Occipital lobe (tissue), 3 donors: ENCODE measurements at places on chromosomes 2 and 18.

GRCh38 chr18:34786162-34786741 is 76.2 kb downstream of the DTNA start:
- DNase-seq: no peak

- no peak for DNase-seq
Observed at GRCh38 chr2:44186810-44187209, 18.1 kb downstream of the PPM1B start.

DNA sequence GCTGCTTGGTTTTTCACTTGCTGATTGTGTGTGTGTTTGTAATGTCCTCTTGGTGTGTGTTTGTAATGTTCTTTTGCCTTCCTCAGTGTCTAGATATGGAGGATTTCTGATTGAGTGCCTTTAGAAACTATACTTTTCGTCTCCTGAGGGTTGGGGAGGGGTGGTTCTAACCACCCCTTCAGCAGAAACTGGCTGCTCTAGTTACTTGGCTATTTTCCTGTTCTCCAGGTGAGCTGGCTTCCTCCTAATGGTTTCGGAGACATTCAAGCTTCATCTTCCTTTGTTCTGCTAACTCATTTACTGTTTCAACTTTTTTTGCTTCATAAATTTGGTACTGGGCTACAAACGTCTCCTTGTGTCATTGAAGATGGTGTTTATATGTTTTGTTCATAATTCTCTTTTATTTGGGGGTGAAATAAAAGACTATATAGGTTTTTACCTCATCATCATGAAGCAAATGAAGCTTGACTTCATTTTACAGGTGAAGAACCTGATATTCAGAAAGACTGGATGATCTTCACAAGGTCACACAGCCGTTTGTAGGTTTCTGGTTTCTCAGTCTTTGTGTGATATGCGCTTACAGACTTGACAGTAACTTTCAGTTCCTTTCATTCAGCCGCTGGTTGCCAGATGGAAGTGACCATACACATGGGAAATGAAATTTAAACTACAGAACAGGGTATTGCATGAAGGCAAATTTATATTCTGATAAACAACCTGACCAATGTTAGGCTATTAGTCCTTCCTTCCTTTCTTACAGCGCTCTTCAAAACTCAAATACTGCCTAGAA is 238.5 kb downstream of the GALR1 start:
- no peak for DNase-seq

- DNase-seq: no peak
Observed at GRCh38 chr2:179965291-179966258, 41.5 kb downstream of the CWC22 start.

DNA sequence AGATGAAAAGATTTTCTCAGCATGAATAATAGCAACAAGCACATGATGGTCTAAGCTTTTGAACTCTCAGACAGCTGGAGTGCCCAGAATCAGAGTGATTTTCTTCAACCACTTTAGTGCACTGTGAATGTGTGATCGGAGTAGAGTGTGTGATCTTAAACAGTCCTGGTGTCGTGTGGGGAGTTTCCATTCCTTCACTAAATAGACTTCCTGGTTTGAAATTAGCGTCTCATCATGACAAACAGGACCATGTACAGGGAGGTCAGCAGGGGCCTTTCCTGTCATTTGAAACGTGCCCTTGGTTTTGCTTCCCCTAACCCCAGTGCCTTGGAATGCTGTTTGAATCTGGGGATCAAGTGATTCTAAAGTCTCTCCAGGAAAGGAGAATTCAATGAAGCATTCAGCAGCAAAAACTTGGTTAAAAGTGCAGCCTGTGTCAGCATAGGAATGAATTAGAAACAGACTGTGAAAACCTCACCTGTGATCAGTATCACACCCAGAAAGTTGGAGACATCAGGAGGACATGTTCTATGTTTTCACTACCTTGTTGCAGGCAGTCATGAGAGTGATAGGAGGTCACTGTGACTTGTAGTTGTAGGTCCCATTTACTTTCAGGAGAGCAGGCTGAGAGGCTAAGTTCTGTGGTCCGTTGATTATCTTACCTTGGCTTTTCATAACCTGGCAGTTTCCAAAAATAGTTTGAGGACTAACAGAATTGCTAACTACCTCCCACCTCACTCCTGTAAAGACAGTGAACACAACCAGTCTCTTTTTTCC is 400.3 kb downstream of the MTX2 start:
- DNase-seq: no peak

GRCh38 chr2:78870343-78870967 is 155.0 kb upstream of the REG3G start:
- no peak for DNase-seq

GRCh38 chr2:3405876-3406275 is 26.4 kb downstream of the TRAPPC12 start:
- no peak for DNase-seq

GRCh38 chr2:120310136-120310535 is 35.8 kb upstream of the INHBB start:
- DNase-seq: no peak

DNA sequence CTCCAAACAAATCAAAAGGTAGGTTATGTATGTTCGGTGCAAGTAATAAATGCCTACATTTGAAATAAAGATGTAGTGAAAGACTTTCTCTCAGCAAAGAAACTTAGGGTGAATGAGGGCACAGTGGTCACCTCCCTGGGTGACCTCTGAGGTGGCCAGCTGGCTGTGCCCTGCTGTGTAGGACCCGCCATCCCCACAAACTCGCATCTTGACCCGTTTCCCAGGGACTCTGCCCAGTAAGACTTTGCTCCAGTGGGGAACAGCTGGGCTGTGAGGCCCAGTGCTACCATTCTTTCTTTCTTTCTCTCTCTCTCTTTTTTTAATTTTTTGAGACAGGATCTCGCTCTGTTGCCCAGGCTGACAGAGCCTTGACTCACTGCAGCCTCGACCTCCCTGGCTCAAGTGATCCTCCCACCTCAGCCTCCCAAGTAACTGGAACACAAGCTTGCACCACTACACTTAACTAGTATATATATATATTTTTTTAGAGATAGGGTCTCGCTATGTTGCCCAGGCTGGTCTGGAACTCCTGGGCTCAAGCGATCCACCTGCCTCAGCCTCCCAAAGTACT is 8.2 kb upstream of the GAREM2 start:
- no peak for DNase-seq

DNA sequence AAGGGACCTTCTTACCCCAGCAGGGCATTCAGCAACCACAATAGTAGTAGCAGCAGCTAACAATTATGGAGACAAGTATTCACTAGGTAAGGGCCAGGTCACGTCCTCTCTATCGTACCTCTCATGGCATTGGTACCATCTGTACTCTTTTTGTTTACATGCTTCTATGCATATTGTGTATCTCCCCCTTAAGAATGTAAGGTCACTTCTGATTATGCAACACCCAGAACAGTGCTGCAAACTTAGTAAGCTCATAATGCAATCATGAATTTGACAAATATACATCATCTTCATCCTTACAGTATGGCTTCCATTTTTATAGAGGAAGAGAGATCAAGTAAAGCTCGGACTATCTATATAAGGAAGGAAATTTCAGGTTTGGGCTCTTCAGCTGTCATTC is 46.1 kb downstream of the SPRED2 start:
- no peak for DNase-seq

DNA sequence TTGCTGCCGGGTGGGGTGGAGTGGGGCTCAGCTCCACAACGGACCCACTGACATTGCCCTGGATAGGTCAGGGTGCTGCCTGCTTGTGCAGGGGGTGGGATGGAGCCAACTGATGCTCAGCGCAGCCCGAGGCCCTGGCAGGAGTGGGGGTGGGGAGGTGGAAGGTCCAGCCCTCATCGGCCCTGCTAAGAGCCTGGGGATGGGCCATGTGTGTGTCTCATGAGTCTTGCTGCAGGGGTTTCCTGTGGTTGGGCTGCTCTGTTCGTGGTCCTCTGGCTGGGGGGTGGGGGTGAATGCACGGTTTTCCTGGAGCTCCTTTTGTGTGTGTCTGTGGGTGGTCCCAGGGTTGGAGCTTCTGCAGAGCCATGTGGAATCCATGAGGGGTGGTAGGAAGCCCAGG is 39.4 kb upstream of the GALR1 start:
- no peak for DNase-seq

GRCh38 chr2:144163592-144163991 is 356.3 kb downstream of the ZEB2 start:
- DNase-seq: no peak

GRCh38 chr2:204203704-204204103 is 267.1 kb downstream of the ICOS start:
- DNase-seq: no peak

- no peak for DNase-seq
Observed at GRCh38 chr2:188478724-188479123, 187.1 kb downstream of the GULP1 start.

GRCh38 chr18:23071285-23071684 is 64.0 kb upstream of the CABLES1 start:
- DNase-seq: no peak

GRCh38 chr2:59184276-59185020 is 943.3 kb upstream of the FANCL start:
- DNase-seq: no peak

DNA sequence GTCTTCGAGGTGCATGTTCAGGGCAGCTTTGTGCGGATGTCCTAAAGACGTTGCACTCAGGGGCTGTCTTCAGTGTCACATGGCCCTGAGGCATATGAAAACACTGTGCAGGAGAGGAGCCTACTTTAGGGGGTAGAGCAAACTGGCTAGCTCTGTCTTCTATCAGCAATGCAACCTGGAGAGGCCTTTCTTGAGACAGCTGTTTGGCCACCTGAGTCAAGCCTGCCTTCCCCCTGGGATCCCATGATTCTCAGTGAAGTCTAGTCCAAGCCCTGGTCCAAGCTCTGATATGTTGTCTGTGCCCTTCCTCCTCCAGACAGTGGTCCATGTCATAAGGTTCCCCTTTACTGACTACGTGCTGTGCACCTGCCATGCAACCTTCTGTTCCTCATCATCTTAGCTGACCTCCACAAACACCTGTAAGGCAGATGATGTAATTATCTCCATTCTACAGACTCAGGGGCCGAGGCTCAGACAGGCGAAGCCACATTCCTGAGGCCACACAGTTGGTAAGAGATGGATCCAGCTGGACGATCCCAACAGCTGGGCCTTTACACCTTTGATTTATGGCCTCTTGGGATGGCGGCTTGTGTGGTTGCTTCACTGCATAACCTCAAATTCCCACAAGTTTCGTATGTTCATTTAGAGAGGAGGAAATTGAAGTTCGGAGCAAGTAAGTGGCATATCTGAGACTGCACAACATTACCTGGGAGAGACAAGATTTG is 109.9 kb downstream of the COPS8 start:
- DNase-seq: no peak

GRCh38 chr2:8488001-8488738 is 193.7 kb upstream of the ID2 start:
- DNase-seq: no peak

DNA sequence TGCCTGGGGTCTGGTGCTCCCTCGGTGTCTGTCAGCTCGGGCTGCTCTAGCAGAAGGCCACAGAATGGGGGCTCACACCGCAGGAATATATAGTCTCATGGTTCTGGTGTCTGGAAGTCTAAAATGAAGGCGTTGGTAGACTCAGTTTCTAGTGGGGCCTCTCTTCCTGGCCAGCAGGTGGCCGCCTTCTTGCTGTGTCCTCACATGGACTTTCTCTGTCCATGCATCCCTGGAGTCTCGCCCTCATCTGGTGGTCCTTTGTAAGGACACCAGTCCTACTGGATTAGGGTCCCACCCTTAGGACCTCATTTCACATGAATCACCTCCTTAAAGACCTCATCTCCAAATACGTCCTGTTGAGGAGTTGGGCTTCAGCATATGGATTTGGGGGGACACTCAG is 65.7 kb downstream of the RRM2 start:
- DNase-seq: no peak

GRCh38 chr2:64975232-64975821 is 13.9 kb upstream of the SLC1A4 start:
- peak; percentile 24 for DNase-seq

- no peak for DNase-seq
Observed at GRCh38 chr18:48324651-48325050, 84.5 kb downstream of the ZBTB7C start.

- DNase-seq: no peak
Observed at GRCh38 chr2:236117861-236118269, 50.3 kb downstream of the GBX2 start.

GRCh38 chr2:223049356-223049755 is 2.6 kb upstream of the KCNE4 start:
- DNase-seq: no peak

- DNase-seq: no peak
Observed at GRCh38 chr2:95272299-95272751, 1.9 kb upstream of the PROM2 start.

GRCh38 chr18:23532848-23533247 is 29.5 kb downstream of the RMC1 start:
- no peak for DNase-seq

- DNase-seq: no peak
Observed at GRCh38 chr2:177413703-177414102, 21.1 kb downstream of the AGPS start.

DNA sequence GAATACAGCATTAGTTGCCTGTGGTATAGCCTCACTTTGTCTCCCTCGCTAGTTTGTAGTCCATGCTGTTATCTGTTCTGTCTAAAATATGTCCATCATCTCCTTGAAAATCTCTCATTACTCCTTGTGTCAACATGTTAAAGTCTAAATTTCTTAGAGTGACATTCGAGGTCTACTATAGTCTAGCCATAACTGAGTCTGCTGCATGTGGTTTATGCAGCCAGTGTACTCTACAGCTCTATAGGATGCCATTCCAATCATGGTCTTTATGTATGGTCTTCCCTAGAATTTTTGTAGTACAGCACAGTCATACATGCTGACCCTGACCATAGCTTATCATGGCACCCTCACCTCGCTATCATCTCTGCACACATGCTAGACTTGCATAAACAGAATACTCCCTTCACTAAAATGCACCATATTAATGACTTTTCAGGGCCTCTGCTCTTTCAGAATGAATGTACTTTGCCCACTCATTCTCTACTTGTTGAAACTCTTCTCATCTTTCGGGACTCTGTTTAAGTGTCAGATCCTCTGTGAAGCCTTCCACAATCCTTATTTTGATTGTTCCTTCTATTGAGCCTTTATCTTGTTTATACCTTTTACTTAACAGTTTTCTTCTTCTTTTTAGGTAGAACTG is 12.8 kb downstream of the TANK start:
- no peak for DNase-seq
